NCI-H345 (cell line): ENCODE measurements at places on chromosomes 4 and X.

DNA sequence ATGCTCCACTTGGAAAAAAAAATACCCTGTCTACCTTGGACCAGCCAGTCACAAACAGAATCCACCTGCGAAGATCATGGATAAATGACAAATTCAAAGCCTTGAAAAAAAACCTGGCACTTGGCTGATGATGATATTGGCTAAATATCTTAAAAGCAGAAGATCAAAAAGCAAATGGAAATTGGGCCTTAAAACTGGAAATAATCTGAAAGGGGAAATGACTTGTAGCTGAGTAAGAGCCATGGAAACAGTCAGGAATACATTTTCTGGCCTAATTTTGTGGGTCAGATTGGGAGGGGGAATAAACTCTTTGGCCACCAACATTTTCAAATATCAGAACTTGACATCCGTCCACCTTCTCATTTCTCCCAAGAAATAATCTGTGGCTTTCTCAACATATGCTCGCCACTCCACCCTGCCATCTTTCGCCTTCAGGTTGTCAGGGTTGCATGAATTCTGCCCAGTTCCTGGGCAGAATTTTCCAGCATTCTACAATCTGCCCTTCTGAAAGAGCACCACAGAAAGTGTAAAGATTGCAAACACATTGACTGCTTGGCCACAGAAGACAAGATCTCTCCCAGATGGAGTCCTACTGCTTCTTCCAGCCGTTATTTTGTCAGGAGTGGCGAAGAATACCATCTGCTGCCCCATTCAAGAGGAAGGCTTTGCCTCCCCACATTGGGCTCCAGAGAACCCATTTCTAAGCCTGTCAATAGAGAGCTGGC, 1.7 kb upstream of the NDP start:
- no peak for DNase-seq

DNA sequence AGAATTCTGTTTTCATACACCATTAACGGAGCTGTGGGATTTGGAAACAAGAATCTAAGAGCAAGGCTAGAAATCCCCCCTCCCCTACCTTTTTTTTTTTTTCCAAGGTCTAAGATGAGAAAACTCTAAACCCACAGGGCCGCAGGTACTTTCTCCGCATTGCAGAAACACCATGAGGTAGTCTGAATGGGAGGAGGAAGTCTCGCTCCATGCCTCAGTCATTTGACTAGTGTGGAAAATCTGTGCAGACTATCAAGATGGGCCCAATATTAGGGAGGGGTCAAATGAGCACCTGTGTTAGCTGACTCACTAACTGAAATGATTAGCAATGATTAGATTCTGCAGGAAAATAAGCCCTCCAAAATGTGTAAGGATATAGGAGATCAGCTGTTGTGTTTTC, 40.9 kb upstream of the MAP3K15 start:
- DNase-seq = no peak

GRCh38 chrX:371907-372306, 14.8 kb downstream of the PPP2R3B start:
- DNase-seq = no peak

DNA sequence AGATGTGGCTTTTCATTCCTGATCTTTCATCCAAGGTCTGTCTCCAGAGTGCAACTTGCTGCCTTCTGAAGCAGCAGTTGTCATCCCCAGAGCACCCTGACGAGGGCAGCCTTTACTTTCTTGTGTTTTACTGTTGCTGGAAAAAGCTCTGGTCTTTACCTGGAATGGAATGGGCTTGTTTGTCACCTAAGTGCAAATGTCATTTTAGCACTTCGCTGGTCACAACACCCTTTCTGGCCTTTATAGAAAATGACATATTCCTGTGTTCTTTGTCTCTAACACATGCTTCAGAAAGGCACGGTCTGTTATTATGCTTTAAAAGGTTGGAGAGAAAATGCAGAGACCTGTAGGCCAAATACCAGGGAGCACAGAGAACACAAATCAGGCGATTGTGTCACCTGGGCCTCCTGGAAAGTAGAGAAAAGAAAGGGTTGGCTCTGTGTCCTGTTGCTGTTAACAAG, 332.7 kb upstream of the IGFBP7 start:
- peak; percentile 40 for DNase-seq

GRCh38 chr4:95522682-95523530, 25.9 kb downstream of the UNC5C start:
- DNase-seq = no peak

GRCh38 chrX:134684956-134685355, 26.7 kb upstream of the PLAC1 start:
- no peak for DNase-seq

- DNase-seq = no peak
These were observed 34.6 kb downstream of the CNKSR2 start for GRCh38 chrX:21408788-21409187.

DNA sequence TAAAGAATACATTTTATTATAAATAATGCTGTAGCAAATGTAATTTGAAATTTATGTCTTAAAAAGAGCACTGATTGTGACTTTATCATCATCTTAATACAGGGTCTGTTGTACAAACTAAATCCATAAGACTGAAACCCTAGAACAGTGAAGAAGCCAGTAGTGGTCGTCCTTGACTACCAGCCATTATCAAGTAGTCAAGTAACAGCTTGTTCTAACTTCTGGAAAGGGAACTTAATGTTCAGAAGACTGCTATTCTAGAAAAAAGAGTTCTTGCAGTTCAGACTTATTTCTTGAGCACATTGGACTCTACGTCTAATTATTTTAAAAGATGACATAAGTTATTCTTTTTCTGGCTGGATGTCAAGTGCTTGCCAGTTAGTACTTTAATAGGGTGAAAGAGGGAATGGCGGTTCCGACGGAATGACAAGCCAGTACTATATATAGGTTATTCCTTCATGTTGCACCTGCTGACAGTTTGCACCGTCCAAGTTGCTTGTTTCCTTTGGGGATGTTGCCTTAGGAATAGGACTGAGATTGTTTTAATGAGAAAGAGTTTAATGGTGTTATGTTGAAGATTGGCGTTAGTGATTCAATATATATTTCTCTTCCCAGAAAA, 109.9 kb downstream of the RAPGEF2 start:
- no peak for DNase-seq

DNA sequence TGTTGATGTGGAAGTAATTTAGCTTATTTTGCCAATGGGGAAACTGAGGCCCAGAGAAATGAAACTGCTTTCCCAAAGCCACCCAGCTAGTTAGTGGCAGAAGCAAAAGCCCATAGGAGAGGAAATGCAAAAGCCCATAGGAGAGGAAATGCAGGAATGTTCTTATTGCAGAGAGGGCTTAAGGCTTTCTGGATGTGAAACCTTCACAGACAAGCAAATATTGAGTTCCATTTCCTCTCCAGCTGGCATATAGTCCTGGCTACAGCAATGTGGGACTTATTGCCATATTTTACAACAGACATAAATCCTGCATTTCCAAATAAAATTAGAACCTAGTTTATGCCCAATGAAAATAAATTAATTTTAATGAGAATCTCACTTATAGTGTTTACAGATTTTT, 69.7 kb downstream of the TMEM154 start:
- no peak for DNase-seq

DNA sequence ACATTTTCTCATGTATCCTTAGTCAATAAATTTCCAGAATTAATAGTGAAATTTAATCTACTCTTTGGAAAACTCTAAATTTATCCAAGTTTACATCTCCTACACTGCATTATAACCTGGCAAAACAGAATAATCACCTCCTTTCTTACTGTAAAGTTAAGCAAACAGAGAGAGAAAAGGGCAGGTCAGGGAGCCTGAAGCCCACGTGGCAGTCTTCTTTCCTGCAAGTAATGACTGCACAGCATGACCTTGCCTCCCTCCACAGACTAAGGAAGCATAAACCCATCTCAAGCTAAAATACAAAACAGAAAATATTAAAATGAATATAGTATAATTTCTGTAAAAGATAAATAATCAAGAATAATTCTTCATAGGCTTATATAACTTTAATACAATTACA, 1153.0 kb downstream of the C4orf33 start:
- DNase-seq = no peak

DNA sequence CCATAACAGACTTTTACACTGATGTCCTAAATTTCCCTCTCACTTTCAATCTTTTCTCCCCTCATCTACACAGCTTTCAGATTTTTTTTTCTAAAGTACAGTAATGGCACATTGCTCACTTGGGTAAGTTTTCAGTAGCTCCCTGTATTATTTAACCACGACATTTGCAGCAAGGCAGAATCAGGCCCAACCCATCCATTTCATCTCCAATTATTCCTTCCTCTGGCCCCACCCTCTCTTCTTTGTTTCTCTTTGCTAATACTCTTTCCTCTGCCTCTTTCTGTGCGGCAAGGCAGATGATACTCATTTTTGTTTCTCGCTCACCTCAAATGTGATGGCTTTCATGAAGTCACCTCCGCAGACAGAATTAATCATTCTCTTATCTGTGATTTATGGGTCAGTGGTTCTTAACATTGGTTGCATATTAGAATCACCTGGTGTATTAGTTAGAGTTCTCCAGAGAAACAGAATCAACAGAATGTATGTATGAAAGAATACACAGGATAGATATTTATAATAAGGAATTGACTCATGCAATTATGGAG, 43.4 kb upstream of the GATB start:
- DNase-seq = no peak

DNA sequence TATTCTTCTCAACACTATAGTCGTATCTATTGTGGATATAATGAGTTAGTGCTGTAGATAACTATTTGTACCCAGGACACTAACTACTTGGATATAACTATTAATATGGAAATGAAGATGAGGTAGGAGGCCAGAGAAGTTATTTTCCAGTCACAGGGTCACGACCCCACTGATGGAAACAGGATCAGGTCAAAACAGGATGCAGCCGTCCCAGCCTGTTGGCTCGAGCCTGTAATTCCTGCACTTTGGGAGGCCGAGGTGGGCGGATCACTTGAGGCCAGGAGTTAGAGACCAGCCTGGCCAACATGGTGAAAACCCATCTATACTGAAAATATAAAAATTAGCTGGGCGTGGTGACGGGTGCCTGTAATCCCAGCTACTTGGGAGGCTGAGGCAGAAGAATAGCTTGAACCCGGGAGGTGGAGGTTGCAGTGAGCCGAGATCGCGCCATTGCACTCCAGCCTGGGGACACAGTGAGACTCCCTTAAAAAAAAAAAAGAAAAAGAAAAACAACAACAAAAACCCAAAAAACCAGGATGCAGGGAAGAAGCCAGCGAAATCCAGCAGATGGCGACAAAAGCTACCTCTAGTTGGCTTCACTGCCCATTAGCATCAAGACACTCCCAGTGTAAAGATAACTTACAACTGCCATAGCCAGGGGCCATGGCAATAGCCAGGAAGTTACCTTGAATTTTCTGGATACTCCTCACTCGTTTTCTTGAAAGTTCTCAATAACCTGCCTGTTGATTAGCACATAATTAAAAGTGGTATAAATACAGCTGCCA, 37.9 kb upstream of the NKAP start:
- peak; percentile 28 for DNase-seq

DNA sequence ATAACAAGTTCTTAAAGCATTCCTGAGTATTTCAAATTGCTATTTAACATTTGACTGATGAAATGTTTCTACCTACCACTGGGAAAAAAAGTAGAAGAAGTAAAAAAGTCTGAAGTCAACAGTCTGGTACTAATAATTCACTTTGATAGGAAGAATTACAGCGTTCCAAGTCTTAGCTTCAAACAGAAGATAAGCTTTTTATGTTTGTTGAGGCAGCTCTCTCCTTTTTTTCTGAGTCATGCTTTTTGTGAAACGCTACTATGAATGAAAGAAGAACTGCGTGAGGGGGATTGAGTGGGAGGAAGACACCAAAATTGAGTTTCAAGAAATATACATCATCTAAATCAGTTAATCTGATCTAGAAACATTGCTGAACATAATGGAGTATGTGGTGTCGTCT, 13.0 kb upstream of the KDR start:
- no peak for DNase-seq

GRCh38 chr4:158841540-158841939, 72.7 kb downstream of the FNIP2 start:
- no peak for DNase-seq

DNA sequence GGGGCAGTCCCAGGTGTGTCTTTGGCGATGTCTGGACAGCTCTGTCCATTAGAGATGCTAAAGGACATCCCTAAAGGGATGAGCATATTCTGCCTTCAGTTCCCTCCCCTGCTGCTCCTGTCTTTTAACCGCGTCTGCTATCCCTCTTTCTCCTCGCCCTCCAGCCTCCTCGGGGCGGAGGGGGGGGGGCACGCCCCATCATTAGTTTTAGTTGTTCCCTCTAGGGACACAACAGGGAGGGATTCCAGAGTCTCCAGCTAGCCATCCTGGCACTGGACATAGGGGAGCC, 1.1 kb downstream of the MSL3 start:
- DNase-seq = no peak

- DNase-seq = no peak
These were observed 22.0 kb downstream of the RGS12 start for GRCh38 chr4:3314706-3315260.

DNA sequence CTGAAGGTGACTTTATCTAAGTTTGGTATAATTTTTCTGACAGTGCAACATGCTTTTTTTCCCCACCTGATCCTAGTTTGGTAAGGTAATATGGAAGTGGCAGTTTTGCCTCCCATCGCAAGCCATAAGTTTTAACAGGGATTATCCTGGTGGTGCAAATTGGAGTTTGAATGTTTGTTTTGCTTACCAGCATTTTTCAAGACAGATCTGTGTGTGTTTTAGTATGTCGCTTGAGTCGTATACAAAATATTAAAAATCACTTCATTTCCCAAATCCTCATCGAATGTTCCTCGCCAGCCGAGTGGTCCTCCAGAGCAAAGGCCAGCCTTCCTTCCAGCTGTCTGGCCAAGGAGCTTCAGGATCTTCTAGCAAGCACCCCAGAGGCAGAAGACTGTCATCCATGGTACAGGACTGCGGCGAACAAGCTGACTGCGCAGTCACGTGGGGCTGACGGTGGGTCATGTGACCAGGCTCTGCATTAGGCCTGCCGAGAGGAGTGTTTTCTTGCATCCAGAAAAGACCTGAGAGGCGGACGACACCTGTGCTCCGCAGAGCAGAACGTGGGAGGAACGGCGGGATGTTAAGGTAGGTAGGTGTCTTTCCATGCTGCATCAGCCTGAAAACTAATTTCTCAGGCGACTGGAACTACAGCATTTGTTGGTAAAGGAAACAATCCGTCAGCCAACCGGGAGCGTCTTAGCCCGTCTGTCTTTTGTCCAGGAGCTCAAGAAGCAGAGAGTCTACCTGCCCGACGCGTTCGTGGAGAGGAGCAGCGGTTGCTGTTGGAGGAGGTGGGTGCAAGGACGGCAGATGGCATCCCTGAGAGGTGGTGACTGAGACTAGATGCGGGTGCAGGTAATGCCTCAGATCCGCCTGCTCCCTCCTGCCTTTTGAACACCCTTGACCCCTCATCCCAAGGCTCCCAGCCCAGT, at the start of gene GPRASP3:
Gene GPRASP3, plus strand, starts transcription at position 507 of the 932 bp plus-strand sequence. CDS start 28,253 bp downstream, outside the sequence.
- DNase-seq = peak; percentile 80

DNA sequence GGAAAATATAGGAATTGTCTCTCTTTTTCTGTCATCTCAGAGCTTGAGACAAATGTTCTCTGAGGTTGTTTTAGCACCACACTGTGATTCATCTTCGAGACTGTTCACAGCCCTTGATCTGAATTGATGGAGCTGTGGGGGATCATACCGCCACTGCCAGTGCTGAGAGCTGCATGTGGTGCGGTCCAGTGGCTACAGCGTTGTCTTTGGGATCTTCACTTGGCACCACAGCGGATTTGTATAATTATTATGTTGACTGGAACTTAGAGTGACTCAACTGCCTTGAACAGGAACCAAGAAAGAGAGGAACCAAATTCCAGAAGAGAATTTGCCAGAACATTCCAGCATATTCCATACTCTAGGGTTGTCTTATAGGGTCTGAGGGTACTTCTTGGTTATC, 29.1 kb downstream of the TBL1X start:
- no peak for DNase-seq

- DNase-seq = no peak
These were observed 20.8 kb downstream of the IRF2 start for GRCh38 chr4:184453365-184454160.
